ENCODE measurements at places on chromosomes 13 and 19.

DNA sequence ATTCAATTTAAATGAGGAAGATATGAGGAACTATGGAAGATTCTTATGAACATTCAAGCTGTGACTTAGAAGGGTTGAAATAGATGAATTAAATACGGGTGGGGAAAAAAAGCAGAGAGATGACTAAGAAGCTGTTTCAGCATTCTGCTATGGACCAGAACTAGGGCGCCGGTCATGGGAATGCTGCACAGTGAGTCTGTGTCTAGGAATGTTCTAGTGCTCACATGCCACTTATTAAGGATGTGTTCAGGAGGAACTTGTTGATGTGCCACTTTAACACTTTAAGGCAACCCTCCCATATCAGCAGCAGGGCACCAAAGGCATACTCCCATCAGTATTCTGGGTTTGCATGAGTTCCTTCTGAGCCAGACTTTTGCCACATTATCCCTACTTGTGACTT, 152.1 kb downstream of the POSTN start:
- no peak for DNase-seq

DNA sequence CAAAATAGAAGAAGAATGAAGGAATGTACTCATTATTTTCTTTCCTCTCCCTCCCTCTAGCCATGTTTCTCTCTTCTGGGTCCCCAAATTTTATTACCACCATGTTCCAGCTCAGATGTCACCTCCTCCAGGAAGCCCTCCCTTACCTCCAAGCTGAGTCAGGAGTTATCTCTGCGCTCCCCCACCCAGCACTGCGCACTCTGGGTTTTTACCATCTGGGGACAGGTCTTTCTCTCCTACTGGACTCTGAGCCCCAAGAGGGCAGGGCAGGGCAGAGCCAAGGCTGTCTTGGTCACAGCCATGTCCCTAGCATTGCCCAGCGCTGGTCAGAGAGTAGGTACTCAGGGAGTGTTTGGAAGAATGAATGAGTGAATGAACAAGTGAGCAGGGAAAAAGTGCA, 2.9 kb downstream of the GNG8 start:
- DNase-seq, result no peak

DNA sequence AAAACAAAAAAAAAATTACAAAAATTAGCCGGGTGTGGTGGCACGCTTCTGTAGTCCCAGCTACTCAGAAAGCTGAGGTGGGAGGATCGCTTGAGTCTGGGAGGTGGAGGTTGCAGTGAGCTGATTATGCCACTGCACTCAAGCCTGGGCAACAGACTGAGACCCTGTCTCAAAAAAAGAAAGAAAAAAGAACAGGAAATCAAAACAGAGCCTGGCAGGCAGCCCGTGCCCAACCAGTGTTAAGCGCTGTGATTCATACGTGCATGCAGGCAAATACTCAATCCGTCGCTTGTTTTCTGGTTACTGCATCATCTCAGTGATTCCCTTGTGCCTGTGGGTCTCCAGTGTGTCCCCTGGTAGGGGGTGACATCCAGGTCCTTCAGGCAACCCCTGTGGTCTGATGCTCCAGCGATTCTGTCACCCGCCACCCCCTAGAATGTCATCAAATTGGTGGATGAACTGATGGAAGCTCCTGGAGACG, 18.1 kb downstream of the DDX39A start:
- peak; percentile 54 for DNase-seq

- no peak for DNase-seq
These were observed 698.7 kb downstream of the SLITRK5 start for GRCh38 chr13:88369866-88370265.

GRCh38 chr13:27264181-27264580, 6.4 kb upstream of the RASL11A start:
- no peak for DNase-seq

DNA sequence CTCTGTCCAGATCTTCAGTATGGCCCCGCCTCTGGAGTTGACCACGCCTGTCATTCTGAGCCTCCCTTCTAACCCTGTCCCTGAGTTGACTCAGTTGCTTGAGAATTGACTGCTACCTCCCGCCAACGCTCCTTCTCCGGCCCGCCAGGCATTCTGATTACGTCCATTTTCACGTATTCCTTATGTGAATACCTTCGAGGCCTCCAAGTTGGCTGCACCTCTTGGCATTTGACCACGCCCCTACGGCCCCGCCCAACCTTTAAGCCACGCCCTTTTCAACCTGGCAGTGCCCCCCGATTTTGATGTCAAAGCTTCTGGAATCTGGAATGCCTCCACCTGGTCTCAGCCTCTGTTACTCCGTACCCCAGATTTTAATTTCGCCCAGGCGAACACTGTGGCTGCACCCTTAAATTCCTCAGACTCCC, 1.7 kb upstream of the EML2 start:
- DNase-seq, result peak; percentile 72

- DNase-seq, result peak; percentile 58
These were observed 4.6 kb downstream of the PPP5C start for GRCh38 chr19:46351241-46352041.

GRCh38 chr13:79997244-79997643, 343.7 kb downstream of the SPRY2 start:
- DNase-seq, result no peak

GRCh38 chr13:44989941-44990340, 603 bp downstream of the GPALPP1 start:
- peak; percentile 16 for DNase-seq

DNA sequence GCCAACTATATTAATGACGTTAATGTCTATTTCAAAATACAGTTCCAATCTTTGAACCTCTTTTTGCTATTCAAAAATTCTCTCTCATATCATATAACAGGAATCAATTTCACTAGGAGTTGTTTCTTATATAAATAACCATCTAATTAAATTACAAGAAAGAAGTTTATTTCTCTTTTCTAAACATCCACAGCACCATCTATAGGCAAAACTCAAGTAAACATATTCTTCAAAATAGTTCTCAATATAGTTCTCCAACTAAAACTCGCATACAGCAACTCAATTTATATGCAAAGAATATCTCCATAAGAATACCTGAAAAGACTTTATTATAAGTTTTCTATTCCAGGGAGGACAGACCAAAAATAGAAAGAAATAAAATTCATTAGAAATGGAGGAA, 65.6 kb downstream of the RBM26 start:
- DNase-seq, result no peak

DNA sequence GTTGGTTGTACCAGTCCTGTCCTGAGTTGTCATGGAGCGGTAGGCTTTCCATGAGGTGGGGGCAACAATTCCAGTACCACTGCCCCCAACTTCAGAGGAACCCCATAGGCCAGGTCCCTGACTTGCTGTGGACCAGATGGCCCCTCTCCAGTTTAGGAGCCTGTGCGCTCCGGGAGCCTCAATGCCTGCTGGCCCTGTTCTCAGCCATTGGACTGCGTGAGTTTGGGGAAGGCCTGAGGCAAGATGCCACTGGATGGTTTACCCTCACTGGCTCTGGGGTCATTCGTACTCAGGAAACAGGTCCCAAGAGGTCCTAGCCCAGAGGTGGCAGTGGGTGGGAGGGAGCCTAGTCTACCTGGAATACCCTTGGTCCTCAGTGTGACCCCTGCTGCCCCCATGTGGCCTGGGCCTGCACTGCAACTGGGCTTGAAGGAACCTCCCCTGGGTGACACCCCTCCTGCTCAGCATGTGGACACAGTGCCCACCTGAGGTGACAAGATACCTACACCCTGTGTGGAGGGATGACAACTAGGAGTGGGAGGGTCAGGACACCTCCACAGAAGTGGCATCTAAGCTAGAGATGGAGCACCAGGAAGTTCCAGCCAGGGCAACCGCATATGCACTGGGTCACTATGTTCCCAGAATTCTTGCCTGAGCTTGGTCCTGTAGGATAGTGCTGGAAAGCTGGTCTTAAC, 6.0 kb upstream of the PRR19 start:
- peak; percentile 95 for DNase-seq

DNA sequence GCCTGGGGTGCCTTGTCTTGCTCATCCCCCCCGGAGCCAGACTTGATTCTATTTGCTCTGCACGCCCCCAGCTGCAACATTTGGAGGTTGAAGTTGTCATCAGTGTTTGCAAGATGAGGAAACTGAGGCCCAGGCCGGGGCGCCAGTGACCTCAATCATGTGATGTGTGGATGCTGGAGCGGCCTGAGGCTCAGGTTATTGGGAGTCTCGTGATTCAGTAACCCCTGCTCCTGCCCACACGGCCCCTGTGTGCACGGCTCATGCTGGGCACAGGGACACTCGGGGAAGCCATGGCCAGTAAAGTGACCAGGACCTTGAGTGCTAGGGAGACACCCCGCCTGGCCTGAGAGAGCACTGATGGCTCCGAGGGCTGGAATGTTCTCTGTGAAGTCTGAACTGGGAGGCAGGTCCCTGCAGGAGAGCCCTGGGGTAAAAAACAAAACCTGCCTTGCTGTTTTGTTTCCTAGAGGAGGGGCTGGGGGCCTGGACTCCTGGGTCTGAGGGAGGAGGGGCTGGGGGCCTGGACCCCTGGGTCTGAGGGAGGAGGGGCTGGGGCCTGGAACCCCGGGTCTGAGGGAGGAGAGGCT, 1.9 kb downstream of the FGF21 start:
- no peak for DNase-seq

DNA sequence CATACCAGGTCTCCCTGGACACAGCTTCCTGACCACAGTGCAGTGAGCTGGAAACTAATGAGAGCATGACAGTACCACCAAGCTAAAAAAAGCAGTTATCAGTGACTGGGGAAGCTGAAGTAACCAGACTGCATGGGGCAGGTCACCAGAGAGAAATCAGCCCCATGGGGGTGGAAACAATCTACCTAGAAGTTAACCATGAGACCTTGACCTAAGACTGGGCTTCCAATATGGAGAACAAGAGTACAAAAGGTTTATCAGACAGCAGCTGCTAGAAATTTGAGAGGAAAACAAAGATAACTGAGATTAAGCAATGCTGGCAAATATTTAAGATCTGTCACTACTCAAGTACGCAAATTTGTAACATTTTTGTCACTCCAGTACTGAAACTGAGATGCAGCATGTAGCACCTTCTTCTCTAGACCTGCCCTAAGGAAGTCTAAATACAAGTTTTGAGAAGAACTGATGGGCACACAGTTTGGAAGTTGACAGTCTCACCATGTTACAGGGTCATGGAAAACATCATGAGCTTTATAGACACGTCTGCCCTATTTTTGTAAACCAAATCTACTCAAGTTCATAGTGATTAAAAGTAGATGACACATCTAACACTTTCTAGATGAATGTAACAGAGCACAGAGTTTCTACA, 2641.8 kb upstream of the PCDH20 start:
- no peak for DNase-seq

DNA sequence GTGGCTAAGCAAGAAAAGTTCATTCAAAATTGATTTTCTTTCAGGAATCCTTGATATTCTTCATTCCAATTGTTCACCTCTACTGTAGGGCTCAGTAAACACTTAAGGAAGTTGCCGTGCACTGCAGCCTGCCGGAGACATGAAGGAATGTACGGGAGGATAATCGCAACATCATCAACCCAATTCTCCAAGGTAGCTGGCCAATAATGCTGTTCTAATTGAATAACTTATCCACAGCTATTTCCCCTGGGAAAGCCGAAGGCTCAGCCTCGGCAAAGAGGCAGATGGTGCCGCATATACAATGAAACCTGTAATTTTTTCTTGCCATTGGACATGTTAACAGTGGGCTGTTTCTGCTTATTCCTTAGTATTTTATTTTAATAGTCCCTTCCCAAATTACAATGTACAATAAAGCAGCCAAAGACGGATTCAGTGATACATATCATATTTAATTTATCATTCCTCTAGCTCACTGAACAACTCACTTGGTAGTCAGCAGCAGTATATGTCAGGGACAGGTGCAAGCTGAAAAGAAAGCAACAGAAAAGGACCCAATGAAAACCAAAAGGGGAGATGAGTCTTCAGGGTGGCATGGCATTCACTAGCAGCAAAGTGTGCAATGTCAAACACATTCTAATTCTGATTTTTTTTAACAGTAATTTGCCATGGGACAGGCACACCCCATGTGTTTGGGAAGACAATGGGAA, 420.5 kb upstream of the KLF12 start:
- DNase-seq, result no peak

GRCh38 chr19:50368649-50369570, 3.5 kb upstream of the NAPSA start:
- peak; percentile 89 for DNase-seq

- no peak for DNase-seq
These were observed 56.2 kb upstream of the SCEL start for GRCh38 chr13:77479326-77479725.

DNA sequence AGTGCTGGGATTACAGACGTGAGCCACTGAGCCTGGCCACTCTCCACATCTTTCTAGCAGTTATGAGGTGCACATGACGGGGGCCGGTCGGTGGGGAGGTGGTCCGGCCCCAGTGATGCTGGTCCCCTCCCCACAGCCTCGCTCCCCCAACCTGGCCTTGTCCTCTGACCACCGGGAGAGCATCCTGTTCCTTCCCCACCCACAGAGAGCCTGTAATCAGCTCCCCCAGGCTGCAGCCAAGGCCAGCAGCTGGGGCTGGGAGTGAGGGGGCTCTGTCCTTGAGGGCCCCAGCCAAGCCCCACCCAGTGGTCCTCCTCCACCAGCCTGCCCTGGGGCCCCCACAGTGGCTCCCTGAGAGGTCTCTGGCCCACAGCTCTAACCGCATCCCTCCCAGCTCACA, 3.0 kb upstream of the INSL3 start:
- no peak for DNase-seq

GRCh38 chr13:41765813-41766212, 195.1 kb downstream of the VWA8 start:
- no peak for DNase-seq

GRCh38 chr13:93496985-93497673, 270.5 kb downstream of the GPC6 start:
- no peak for DNase-seq

DNA sequence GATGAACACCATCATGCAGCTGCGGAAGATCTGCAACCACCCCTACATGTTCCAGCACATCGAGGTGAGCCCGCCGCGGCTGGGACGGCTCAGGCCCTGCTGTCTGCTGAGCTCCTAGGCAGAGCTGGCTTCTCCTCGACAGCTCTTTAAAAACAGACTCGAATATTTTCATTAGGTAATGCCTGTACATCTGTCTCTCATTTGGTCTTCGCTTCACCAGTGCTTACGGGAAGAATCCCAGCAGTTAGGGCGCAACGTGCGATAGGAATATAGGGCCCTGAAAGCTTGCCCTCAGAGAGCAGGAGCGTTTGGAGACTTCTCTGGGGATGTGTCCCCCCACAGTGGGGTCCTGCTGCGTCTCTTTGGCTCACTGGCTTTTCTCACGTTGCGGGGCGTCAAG, 63.8 kb upstream of the LDLR start:
- DNase-seq, result no peak
